ENCODE measurements at places on chromosomes 16 and 17.

GRCh38 chr17:49984776-49985175, 10.2 kb downstream of the DLX3 start:
- DNase-seq: no peak

DNA sequence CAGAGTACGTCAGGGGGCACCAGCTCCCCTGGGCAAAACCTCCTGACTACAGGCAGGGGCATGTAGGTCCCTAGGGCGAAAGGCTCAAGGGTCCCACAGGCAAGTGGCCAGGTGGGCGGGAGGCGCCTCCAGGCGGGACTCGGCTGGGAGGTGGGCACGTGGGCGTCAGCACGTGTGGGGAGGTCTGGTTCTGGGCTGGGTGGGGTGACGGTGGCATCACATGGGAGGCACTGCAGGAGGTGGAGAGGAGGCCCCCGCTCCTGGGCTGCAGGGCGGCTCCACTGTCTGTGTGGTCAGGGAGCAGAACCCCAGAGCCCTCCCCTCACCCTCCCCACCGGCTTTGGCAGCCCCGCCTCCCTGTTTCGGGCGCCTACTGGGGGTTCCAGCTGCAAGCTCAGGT, 52.7 kb downstream of the ACTG1 start:
- DNase-seq: no peak

GRCh38 chr16:84673203-84673535, 24.9 kb downstream of the KLHL36 start:
- DNase-seq: no peak

- DNase-seq: no peak
These were observed 22.7 kb downstream of the GGA3 start for GRCh38 chr17:75238684-75239191.

DNA sequence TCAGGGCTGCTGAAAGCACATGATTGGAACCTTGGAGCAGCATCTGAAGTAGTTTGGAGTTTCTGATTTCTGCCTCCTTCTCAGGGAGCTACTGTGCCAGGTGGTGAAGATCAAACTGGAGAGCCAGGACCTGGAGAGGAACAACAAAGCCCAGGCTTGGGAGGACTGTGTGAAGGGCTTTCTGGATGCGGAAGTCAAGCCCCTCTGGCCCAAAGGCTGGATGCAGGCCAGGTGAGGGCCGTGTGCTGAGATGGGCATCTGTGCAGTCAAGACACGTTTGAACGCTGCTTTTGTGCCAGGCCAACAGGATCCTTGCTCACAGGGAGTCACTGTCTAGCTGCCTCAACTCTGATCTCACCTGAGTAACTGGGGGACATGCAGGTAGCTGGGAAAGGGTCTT, 23.8 kb downstream of the UBN1 start:
- no peak for DNase-seq

- DNase-seq: no peak
These were observed 57.3 kb upstream of the CDC42EP4 start for GRCh38 chr17:73369111-73369521.

DNA sequence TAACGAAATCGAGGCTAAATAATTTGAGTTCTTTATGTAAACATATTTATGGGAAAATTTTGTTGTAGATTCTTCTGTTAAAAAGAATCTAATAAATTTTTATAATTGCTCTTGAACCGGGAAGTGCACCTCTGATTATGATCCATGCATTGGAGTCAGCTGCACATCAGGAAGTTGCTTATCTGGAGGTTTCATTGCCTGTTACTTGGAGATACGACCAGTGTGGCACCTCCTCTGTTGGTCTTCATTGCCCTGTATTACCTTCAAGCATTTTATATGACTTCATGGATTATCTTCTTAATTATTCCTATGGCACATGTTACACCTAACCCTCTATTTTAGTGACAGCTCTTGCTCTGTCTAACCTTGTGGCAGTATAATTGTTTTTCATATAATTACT, 312.6 kb upstream of the TBX2 start:
- DNase-seq: no peak

DNA sequence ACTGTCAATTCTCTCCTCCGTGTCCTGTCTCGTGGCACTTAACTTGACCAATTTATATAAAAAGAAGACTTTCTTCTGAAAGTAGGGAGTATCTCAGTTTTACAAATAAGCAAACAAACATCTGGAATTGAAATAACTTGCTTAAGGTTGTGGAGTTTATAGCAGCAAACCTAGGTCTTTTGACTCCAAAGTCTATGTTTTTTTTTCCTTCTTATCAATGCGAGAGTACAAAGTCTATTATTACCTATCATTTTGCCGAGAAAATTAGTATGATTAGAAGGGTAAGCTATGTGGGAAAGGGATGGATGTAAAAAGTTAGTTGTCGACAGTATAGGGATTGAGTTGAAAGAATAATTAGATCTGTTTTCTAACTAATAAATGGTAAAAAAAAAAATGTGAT, 50.4 kb downstream of the PPM1E start:
- DNase-seq: no peak

- DNase-seq: no peak
These were observed 29.0 kb upstream of the PITPNA start for GRCh38 chr17:1591474-1592090.

- no peak for DNase-seq
These were observed at the start of gene SNAI3 for GRCh38 chr16:88686439-88687253. Gene SNAI3, minus strand, starts transcription at chr16:88686507. Its CDS starts 101 bp downstream, at chr16:88686406.

DNA sequence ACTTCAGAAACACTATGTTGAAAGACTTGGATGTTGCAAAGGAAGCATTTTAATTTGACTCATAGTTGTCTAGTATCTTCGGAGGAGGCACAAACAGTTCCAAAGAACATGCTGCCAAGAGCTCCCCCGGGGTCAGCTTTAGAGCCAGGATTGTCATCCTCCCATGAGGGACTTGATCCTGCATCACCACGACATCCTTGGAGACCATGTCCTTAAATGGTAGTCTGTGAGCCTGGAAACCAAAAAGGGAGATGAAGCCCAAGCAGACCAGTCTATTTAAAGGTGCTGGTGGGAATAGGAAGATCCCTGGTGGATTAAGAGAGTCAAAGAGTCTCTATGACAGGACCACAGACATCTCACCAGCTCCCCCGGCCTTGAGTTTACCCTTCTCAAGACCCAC, 33.3 kb upstream of the DYNLRB2 start:
- no peak for DNase-seq

- DNase-seq: no peak
These were observed 20.4 kb downstream of the SDK2 start for GRCh38 chr17:73623818-73624217.

- no peak for DNase-seq
These were observed 20.3 kb downstream of the CLUH start for GRCh38 chr17:2691069-2691871.

GRCh38 chr17:47275245-47275984, 21.8 kb downstream of the ITGB3 start:
- no peak for DNase-seq

DNA sequence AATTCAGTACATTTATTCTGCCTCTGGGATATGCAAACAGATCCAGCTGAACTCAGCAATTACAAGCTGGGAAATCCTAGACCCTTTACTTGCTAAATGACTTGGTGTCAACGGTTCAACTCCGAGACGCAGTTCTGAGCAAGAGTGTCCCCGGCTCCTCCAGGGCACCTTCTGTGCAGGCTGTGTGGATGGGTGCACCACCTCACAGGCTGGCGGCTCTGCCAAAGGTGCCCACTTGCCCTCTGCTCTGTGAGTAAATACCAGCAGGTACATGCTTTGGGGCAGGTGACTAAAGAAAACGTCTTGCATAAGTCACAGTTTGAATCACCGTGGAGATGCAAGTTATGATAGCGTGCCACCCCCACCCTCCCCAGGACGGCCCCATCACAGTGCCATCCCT, 23.3 kb downstream of the MAP1LC3B start:
- DNase-seq: no peak

DNA sequence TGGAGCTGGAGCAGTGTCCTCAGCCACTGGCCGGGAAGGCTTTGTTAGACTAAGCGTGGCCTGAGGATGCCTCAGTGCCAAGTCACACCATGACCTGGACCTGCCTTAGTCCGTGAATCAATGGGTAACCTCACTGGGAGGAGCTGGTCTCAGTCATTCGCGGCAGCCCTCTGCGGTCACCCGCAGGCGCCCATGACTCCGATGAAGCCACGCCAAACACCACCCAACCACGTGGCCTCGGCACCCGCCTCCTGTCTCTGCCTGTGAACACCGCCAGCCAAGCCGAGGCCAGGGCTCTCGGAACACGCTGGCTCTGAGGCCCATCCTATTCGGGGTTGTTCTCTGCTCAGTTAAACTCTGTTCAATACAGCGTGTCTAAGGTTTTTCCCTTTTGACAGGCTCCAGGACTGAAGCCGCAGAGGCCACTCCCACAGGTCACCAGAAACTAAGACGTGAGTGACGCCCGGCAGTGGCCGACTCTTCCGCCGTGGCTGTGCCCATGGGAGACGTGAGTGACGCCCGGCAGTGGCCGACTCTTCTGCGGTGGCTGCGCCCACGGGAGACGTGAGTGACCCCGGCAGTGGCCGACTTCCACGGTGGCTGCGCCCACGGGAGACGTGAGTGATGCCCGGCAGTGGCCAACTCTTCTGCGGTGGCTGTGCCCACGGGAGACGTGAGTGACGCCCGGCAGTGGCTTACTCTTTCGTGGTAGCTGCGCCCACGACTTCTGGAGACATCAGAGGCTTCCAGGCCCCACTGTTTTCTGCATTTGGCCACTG, 16.8 kb upstream of the PABPN1L start:
- no peak for DNase-seq

DNA sequence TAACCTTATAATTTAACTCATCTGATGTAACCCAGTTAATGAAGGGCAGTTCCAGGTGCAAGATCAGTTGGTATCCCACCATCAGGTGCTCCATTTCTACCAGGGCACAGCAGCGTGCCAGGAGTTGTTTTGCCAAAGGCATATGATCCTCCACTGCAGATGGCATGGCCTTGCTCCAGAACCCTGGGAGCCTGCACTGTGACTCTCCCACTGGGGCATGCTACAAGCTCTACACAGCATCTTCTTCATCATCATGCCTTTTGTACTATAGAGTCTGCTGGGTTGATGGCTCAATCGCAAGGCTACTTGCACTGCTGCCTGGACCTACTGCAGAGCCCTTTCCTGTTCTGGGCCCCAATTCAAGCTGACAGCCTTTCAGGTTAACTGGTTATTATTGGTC, 11.3 kb upstream of the MAPT start:
- no peak for DNase-seq

GRCh38 chr16:70796301-70796700, 4.7 kb downstream of the VAC14 start:
- DNase-seq: no peak

DNA sequence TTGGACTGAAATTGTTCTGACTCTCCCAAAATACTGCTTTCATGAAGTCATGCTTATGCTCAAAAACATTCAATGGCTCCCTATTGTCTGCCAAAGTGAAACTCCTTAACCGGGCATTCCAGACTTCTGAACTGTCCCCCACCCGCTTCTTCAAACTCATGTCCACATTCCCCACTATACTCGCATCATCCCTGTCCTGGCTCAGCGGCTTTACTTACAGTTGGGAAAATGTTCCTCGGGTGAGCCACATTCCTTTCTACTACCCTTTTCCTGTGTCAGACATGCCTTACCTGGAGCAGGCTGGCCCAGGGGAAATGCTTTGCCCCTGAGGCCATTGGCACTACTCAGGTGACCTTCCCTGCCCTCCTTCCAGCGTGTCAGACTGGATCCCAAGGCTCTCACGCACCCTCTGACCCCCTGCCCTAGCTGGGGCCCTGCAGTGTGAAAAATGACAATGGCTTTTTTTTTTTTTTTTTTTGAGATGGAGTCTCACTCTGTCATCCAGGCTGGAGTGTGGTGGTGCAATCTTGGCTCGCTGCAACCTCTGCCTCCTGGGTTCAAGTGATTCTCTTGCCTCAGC, 5.3 kb downstream of the CYGB start:
- no peak for DNase-seq

DNA sequence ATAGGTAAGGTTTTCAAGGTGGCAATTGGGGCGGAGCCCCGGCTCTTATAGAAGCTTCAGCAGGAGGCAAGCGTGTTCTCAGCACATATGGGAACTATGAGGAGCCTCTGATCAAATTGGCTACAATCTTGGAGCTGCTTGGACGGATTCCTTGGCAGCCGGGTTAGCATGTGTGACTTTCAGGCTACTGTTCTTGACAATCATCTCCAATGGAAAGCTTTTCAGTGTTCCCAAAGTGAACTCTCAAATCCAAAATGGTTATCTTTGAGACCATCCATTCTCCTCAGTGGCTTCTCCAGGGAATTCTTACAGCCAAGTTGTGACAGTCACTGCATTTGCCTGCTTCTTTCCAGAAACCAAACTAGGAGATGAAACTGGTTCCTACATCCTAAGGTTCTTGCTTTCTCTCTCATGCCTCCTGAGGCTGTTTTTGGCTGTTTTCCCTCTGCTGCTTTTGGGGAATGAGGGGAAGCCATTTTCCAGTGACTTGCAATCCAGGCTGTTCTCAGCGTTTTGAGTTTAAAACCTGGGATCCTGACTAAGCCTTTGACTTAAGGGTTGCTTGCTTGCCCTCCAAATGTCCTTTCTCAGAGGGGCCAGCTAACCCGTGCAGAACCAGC, 10.9 kb downstream of the HAS3 start:
- no peak for DNase-seq

DNA sequence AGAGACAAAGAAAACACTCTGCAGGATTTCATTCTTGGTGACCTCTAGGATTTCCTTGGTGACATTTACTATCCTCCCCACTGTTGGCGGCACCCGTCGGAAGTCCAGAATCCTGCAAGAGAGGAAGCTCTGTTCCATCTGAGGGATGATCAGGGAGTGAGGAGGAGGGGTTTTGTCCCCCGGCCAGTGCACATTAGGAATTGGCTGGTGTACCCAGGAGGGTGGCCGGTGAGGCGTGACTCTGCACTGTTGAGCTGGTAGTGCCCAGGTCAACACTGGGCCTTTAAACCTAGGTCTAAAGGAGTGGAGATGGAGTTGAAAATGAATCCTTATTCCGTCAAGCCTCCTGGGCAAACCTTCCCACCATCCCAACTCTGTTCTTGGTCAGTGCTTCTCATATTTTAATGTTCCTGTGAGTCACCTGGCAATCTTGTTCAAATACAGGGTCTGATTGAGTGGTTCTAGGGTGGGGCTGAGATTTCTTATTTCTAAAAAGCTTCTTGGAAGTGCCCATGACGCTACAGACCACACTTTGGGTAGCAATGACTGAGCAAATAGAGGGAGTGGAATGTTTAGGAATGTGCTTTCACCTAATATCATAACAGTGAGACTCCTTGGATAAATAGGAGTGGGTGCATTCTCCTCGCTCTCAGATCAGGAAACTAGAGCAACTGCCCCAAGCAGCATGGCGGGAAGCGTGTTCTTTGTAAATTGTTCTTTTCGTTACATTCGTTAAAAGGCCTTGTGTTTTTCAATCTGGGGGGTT, 30.7 kb downstream of the PRKAR1A start:
- no peak for DNase-seq

GRCh38 chr17:4898351-4898750, 985 bp upstream of the C17orf107 start:
- DNase-seq: no peak

DNA sequence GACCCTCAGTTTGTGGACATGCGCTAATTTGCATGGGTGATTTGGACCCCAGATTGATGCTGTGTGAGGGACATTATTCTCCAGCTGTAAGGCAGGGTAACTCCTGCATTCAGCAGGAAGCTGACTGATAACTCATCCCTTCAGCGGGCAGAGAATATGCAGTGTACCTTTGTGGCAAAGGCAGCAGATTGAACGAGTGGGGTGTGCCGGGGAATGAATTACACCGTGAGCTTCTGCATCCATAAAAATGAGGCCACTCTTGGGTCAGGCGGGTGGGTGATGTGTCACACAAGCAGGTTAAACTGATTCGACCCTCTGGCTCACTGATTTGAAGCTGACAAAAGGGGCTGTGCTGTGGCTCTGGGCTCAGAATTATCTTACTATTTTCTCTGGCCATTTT, 128.9 kb upstream of the PMFBP1 start:
- DNase-seq: no peak

Data from cerebellar nuclear complex (tissue), 1 donor.